Renal pelvis (tissue), 12 donors: ENCODE measurements at places on chromosomes 1 and 21.

- no peak for DNase-seq
Measured at GRCh38 chr21:43267391-43268085, 98.7 kb downstream of the CRYAA start.

DNA sequence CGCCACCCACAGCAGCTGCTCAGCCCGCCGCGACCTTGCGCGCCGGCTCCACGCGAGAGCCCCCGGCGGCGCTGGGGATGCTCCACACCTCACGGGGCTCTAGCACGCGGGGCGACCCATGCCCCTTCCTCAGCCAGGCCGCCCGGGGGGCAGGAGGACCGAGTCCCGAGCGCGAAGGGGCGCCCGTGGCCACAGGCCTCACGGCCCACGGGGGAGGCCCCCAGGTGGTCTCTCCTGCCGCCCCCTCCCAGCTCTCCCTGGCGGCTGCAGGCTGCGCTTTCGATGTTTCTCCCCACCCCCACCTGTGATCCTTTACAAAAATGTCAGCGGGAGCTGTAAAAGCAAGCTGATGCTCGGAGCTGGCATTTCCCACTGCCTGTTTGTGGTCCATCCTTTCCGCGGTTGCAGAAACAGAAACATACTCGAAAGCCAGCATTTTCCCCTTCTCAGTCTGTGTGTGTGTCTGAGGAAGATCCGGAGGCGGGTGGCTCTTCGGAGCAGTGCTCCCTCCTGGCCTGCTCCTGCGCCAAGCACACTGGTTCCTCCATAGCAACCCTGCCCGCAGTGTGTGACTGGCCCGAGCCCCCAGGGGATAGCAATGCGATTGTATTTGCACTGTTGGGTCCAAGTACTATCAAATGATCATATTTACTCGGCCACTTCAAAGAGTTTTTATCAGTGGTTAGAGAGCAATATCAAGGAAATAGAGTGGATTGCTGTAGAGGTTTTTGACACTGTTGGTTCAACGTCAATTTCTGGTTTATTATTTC, 2.1 kb downstream of the KIF26B start:
- no peak for DNase-seq

- DNase-seq: no peak
Measured at GRCh38 chr1:66326867-66327266, 207.1 kb upstream of the SGIP1 start.

- DNase-seq: no peak
Measured at GRCh38 chr1:106406114-106406513, 650.4 kb upstream of the PRMT6 start.

DNA sequence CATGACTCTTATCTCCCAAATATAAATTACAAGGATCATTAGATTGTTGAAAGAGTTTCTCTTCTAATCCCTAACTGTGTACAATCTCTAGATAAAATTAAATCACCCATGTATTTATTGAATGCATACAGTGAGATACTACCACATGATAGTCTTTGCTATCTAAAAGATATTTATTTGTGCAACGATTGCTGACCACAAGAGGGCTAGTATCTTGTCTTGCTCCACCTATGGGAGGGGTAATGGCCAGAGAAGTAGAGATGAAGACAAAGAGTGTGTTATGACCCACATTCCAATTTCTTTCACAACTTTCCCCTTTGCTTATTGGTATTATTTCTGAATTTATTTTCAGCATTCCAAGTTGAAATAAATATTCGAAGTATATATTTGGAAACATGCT, 13.7 kb downstream of the PYHIN1 start:
- no peak for DNase-seq

GRCh38 chr1:79059341-79059740, 52.8 kb upstream of the ADGRL4 start:
- DNase-seq: no peak

DNA sequence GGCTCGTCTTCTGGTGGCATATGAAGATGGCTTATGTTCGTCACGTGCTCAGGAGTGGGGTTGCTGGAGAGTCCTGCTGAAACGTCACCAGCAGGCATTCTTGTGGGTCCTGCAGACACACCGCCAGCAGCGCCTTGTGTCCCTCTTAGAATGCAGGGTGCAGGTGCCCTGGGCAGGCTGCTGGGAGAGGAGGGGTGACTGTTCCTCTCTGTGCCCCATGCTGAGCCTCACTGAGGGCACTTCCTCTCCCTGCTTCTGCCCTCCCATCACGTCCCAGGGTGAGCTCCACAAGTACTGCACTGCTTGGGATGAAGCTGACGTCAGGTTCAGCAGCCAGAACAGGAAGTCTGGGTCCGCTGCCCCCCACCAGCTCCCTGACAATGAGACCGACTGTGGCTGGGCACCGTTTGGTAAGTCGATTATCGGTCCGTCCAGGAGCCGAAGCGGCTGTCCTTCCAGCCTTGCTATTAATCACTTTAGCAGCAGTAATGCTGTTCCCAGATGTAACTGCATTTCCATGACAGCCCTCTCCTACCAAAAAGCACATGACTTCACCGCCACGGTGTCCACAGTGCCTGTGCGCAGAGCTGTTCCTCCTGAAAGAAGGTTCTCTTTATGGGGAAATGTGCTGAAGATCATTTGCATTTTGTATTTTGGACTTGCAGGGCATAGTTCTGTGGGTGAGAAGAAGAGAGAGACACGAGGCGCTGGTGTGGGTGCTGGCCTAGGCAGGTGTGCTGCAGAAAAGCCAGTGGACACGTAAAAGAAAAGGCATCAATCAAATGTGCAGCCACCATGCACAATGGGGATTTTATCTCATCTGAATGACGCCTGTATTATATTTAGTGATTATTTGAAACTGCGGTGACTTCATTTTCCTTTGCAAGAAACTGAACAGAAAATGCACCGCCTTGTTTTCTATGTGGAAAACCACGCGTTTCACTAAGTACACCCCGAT, 21.0 kb downstream of the SLC37A1 start:
- DNase-seq: no peak

- no peak for DNase-seq
Measured at GRCh38 chr1:44566281-44567046, 107.8 kb downstream of the TMEM53 start.

DNA sequence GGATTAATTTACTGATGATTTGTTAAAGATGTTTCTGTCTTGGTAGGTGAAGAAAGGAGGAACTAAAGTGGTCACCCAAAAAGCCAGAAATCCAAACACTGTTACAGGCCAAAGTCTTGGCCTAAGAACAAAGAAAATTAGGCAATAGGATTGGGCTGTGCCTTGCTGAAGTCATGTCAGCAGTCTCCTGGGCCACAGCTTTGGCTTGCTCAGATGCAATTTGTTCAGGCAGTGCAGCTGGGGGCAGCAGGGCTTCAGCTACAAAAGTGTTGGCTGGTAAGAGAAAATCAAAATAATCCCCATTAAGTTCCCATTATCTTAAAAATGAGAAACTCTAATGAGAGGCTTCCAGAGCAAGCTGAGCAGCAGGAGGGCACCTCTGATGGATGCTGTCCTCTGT, 14.0 kb upstream of the RAP1A start:
- DNase-seq: no peak

- no peak for DNase-seq
Measured at GRCh38 chr1:55035904-55036303, 3.4 kb upstream of the PCSK9 start.

DNA sequence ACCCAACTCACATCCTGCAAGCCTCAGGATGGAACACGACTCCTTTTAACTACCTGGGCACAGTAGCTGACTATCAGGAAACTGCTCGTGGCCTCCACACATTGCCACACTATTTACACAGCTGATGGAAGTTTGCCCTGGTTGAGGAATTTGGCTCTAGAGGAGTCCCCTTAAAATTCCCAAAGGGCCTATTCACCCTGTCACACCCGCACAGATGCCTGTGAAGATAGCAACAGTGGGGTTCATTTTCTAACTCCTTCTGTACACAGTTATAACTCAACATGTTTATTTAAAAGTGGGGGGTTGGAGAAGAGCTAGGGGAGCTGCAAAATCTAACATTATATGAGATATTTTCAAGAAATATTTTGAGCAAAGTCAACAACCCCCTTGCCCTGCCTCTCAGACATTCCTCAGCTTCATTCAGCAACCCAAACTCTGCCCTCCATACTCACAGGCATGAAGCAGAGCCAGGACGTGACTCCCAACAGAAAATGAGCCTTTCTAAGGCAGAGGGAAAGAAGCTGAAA, 35.8 kb upstream of the CCN1 start:
- no peak for DNase-seq

DNA sequence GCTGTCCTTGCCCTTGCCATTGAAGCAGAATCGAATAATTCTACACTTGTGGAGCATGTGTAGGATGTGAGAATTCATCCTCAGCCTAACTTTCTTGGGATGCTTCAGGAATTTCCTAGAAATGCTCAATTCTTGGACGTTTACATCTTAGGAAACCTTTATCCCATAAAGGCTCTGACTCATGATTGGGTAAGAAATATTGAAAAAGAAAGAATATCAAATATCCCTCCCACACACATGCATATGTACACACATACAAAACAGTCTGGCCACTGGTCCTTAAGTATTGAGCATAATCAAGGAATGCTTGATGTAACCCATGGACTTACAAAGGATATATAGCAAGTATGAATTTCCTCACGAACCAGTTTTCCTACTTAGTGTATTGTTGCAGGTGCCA, 83.9 kb upstream of the IPO9 start:
- DNase-seq: no peak

- no peak for DNase-seq
Measured at GRCh38 chr1:1086911-1087341, 12.8 kb upstream of the RNF223 start.

GRCh38 chr1:61049850-61050540, 32.4 kb upstream of the NFIA start:
- peak; percentile 89 for DNase-seq

DNA sequence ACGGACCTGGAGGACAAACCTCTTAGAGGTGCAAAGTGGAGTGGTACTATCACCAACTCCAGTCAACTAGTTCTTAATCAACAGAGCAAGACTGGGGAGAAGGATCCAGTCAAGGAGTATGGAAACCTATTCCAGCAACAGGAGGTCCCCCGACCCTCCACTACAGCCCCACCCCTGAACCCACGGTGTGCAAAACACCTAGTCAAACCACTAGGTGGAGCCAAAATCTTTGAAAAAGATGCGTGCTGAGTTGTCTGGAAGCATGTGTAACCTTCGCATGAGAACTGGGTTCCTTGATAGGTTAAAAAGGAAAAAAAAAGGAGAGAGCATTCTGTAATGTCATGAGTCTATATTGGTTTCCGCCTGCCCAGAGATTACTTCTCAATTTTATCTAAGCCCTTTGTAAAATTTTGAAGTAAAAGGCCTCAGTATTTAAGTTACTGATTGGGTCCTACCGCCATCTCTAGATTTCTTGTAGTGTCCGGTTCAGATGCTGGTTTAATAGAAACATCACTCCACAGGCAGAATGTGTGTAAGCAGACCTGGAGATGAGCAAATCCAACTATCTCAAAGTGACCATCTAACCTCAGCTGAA, 81.9 kb upstream of the HAO2 start:
- DNase-seq: peak; percentile 57

DNA sequence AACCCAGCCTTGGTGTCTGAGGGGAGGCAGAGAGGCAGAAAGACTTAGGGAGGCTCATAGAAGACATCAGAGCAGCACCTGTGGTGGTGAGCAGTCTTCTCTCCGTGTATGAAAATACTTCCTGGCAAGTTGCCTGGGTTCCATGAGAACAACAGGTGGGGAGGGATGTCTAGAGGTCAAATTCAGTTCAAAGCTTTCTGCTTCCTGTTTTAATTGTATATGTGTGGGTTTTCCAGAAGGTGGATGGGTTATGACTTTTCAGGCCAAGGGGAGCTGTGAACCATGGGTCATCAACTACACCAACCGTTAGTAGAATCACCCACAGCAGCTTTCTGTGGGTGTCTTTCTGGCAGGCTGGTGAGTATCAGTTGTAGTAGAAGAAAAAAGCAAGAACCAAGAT, 4.1 kb upstream of the FCRL2 start:
- no peak for DNase-seq

DNA sequence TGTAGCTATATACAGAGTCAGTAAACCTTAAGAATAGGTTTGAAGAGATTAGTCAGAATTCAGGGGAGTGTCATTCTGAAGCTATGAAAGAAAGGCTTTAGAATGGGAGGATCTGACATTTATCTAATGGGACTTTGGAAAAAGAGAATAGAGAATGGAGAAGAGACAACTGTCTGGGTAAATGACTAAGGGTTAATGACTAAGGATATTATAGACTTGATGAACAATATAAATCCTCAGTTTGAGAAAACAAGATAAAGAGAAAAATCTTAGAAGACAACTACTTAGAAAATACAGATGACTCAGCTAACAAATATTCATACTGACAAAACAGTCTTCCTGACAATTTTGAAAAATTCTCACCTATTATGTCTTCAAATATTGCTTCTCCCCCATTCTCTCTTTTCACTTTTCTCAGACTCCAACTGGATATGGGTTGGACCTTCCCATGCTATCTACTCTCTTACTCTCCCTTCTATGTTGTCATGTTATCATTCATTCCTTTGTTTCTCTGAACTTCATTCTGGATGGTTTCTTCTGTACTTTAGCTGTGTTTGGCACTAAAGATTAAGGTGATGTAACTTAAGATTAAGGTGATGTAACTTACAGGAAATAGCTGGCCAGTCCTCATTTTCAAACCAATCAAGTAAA, 20.4 kb downstream of the SLC16A1 start:
- DNase-seq: no peak

GRCh38 chr1:101497881-101498559, 261.2 kb downstream of the S1PR1 start:
- DNase-seq: no peak

DNA sequence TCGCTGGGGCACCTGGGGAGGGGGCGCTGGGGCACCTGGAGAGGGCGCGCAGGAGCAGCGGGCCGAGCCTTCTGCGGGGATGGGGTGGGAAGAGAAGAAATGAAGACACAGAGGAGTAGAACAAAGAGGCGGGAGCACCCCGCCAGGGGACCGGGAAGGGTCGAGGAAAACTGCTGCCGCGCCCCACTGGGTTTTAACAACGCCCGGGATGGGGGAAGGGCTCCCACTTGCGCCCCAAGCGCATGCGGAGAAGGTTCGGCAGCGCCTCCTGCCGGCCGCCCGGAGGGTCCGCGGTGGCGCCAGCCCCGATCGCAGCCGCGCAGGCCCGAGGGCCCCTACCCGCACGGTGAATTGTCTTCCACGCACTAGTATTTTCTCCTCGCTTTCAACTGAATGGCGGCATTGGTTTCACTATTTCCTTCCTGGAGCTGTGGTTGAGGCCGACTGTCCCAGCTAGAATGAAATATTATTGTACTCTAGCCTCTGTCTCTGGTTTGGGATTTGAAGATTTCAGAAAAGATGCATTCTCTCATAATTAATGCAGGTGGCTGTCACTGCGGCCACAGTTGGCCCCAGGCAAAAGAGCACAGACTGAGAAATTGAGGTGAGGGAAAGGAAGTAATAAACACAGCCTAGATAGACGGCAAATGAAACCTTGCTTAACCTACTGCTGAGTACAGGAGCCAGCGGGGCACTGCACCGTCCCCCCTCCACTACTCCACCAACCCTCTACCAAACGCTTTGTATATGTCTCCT, 57.3 kb downstream of the MAB21L3 start:
- DNase-seq: peak; percentile 79
